ENCODE measurements at places on chromosomes 3 and 15.

DNA sequence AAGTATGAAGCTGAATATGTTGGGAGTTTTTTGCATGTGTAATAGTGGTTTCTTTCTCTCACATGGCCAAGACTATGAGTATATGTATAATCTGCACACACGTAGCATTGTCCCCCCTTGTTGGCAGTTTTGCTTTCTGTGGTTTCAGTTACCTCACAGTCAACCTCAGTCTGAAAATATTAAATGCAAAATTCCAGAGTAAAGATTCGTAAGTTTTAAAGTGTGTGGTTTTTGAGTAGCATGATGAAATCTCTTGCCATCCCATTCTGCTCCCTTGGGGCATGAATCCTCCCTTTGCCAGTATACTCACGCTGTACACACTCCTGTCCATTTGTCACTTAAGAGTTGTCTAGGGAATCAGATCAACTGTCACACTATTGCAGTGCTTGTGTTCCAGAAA lies 742.0 kb upstream of the CCDC54 start:
- no peak for DNase-seq

GRCh38 chr3:122403489-122403888 lies 12.4 kb downstream of the WDR5B start:
- DNase-seq = no peak

DNA sequence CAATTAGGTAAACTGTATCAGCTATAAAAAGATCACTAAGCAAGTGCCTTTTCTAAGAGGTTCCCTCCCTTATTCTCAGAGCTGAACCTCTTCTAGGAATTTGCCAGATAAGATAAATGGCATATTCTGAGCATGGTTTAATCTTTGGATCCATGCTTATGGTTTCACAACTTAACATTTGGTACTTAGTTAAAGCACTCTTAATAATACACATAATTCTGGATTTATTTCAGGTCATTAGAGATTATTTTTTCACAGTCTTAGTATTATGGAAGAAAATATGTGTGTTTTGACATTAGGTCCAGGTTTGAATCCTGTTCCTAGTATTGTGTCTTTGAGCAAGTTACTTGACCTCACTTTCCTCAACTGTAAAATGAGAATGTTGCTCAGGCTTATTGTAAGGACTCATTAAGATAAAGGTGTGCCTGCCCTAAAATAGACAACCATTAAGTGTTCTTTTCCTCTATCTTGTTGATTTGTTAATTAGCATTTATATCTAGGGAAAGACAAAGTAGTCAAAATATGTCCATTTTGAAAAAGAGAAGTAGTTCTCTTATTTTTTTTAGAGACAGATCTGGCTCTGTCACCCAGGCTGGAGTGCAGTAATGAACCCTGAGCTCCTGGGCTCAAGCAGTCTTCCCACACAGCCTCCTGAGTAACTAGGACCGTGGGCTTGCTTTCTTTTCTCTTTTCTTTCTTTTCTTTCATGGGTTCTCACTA lies 43.4 kb downstream of the TSC22D2 start:
- DNase-seq = no peak

DNA sequence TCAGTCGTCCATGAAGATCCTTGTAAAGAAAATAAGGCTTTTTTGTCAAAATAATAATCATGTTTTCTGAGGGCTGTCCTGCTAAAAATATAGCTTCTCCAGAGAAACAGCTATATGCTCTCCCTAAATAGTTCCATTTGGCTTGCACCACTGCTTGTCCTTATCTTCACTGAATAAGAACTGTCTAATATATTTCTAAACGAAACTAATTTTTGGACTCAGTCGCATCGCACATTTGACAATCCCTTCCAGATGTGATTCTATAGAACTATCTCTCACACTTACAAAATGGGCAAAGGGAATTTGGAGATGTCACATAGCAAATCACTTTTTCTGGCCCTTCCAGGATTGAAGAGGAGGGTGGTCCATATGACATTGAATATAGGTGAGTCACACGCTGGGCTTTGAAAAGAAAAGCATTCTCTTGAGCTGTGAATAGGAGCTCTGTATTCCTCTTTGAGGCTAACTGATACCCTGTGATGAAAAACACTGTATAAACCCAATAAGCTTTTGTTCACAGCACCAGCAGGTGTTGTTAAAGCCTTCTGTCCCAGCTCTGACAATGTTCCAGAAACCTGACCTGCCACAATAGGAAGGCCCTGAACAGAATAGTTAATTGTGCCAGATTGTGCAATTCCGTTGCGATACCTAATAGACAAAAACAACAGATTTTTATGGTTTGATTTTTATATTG lies 1144.2 kb downstream of the ROBO2 start:
- DNase-seq = no peak

GRCh38 chr3:134611516-134611915 lies 39.3 kb downstream of the KY start:
- DNase-seq = no peak

- DNase-seq = no peak
Measured at GRCh38 chr3:165346503-165346902, 150.3 kb upstream of the SLITRK3 start.

DNA sequence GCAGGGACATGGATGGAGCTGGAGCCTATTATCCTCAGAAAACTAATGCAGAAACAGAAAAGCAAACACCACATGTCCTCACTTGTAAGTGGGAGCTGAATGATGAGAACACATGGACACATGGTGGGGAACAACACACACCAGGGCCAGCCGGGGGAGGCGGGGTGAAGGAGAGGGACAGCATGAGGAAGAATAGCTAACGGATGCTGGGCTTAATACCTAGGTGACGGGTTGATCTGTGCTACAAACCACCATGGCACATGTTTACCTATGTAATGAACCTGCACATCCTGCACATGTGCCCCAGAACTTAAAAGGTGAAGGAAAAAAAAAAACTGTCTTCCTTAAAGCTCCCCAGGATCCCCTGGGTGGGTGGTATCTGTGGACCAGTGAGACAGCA lies 87.1 kb downstream of the ADAMTS17 start:
- DNase-seq = no peak

DNA sequence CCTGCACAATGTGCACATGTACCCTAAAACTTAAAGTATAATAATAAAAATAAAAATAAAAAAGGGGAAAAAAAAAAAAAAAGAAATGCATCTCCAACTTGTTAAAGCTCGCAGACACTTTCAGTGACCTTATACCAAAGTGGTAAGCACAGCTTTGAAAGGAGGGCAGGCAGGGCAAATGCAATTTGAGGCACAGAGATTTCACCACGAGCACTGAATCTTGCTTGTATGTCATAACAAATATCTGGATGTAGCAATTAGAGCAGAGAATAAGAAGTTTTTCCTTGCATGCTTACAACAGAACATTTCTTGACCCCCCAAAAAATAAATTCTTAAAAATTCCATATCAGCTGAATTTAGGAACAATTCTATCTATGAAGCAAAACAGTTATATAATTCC lies 66.5 kb downstream of the FBN1 start:
- no peak for DNase-seq

- no peak for DNase-seq
Measured at GRCh38 chr3:127387119-127387518, 99.3 kb upstream of the PRR20G start.

DNA sequence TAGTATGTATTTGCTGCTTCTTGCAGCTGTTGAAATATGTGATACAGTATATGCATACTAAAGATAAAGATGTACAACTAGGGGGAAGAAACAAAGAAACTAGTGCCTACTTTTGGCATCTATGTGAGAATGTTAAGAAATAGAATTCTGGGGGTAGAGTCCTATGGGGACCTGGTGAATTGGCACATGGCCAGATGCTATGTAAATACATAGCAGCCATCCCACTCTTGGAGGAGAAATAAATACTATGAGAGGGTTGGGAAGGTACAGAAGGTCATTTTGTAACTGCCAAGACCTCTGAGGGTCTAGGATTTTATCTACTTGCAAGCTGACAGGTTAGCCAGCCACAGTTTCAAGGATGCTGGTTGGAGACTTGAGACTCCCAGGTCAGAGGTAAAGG lies 298.3 kb upstream of the TBL1XR1 start:
- no peak for DNase-seq

DNA sequence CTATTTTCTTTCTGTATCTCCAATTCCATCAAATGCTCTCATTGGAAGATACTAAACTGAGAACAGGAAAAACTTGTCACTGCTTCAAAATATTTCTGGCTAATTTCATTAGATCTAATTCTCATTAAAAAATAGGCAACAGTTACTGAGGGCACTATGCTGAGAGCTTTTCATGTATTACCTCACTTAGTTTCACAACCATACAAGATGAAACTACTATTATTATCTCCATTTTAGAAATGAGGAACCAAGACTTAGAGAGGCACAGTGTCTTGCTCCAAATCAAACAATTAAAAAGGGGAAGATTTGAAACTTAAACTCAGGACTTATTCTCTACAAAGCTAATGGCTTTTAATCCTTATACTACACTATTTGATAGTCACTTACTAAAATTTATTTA lies 7.2 kb upstream of the OTOL1 start:
- DNase-seq = no peak

GRCh38 chr15:42395838-42396237 lies 36.5 kb downstream of the CAPN3 start:
- DNase-seq = no peak

- peak; percentile 58 for DNase-seq
Measured at GRCh38 chr3:13040361-13041074, 32.7 kb downstream of the IQSEC1 start.

GRCh38 chr3:73609315-73609641 lies 15.5 kb downstream of the PDZRN3 start:
- DNase-seq = no peak

DNA sequence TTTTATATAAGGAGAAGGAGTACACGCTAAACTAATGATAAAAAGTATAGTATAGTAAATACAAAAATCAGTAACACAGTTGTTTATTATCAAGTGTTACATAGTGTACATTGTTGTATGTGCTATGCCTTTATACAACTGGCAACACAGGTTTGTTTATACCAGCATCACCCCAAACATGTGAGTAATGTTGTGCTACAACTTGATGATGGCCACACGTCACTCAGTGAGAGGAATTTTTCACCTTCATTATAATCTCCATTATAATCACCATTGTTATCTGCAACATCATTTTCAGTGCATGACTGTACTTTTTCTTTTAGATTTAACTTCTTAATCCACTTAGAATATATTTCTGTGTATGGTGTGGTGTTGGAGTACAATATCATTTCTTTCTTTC lies 204.0 kb upstream of the CTNNB1 start:
- DNase-seq = no peak

DNA sequence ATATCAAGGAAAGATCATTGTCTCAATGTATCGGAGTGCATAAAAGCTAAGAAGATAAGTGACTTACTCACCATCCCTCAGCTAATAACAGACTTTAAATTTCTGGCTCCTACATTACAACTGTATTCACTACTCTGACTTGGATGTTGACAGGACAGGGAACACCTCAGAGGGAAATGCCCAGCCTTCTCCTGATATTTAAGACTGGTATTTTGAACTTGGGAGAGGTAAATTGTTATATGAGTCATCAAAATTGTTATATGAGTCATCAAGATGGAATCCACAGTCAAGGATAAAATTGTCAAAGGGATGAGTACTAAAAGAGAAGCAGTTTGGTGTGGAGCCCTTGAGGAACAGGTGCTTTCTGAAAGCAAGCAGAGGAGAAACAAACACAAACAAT lies 961.4 kb downstream of the VGLL3 start:
- DNase-seq = no peak

- no peak for DNase-seq
Measured at GRCh38 chr3:134687642-134688041, 36.8 kb upstream of the KY start.

GRCh38 chr3:32685543-32686185 lies 676 bp downstream of the CNOT10 start:
- no peak for DNase-seq

DNA sequence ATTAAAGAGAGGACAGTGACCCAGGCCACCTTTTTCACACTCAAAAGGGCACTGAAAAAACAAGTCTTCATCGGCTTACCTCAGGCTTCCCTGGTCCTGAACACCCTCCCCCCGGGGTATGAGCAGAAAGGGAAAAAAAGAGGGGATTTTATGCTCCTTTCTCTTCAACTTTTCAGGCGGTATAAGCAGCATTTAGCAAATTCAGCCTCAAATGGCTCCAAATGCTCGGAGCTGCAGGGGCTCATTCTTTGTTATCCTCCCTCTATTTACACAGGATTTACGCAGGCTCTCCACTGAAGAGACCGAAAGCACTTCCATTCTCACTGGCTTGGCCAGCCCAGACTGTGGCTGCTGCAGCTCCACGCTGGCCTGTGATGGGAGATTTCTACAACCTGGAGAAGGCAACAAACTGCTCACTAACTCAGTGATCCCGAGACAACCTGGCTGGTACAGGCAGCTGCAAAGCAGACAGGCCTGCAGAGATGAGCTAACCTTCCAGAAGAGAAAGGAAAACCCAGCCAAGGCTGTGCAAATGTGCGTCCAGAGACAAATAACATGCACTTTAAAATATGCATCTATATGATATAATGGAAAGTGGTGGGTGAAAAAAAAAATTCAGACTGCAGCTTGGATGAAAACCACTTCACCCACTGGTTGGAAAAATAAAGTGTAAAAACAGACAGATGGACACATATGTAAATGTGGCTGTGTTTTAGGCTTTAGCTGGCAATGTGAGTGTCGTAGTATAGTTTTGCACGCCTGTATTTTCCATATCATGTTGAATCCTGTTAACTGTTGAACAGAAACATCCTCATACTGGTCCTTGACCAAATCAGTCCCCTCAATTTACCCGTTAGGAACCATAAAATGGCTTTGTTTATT lies 54.2 kb downstream of the MEIS2 start:
- peak; percentile 86 for DNase-seq

GRCh38 chr3:135106445-135106844 lies 311.4 kb downstream of the EPHB1 start:
- DNase-seq = no peak

DNA sequence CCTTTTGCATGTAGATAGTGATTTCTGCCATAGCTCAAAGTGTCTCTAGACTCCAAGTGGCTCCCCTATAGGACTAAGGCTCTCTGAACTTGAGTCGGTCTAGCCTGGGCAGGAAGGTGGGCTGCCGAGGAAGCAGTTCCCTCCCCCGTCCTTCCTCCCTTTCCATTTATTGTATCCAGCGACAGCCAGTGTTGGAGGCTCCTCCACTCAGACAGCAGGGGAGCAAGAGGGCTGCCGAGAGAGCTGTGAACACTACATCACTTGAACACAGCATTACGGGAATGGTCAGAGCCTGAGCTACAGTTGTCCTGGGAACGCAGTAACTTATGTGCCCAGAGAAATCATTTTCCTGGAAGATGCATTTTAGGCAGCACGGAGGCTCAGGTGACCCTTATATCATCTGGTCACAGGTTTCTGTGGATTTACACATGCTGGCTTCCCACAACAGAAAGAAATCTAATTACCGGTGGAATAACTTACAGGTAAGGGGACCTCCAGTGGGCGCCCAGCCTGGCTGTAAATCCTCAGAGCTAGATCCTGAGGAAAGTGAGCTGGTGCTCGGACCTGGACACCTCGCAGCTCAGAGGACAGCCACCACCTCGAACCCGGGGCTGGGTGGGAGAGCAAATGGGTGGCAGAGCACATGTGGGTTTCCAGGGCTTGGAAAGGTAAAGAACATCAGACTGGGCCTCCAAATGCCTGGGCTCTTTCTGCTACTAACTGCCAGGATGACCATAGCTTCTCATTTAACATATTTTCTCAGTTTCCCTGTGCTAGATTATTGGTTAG lies 197.1 kb downstream of the UACA start:
- DNase-seq = no peak

GRCh38 chr3:51706788-51707731 lies at the start of gene GRM2:
TSS of gene GRM2 (plus strand) at chr3:51707068. CDS start at chr3:51708984, 1,916 bp downstream.
- peak; percentile 5 for DNase-seq

Data from HAP-1 (cell line).